ENCODE measurements at places on chromosomes 3 and 15.

GRCh38 chr15:43899928-43900327 is 73.1 kb downstream of the WDR76 start:
- no peak for DNase-seq

- DNase-seq, result no peak
These were observed 791.8 kb upstream of the NR2F2 start for GRCh38 chr15:95538693-95539092.

- DNase-seq, result peak; percentile 38
These were observed 424.1 kb downstream of the RSL24D1 start for GRCh38 chr15:54772663-54773062.

DNA sequence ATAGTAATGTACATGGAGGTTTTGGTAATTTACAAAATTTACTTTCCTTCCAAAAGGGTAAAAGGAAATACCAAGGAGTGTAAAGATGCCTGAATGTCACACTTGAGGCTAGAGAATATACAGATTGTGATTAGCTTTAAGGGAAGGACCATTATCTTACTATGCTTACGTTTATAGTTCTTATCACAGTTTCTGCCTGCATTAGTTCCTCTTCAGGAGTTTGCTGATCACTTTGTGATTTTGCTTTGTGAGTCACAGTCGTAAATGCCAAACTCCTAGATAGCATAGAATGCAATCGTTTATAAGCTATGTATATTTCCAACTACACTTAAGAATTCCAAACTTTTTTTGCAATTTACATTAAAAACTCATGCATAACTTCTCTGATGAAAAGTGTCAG is 1034.6 kb downstream of the DIPK2A start:
- no peak for DNase-seq

DNA sequence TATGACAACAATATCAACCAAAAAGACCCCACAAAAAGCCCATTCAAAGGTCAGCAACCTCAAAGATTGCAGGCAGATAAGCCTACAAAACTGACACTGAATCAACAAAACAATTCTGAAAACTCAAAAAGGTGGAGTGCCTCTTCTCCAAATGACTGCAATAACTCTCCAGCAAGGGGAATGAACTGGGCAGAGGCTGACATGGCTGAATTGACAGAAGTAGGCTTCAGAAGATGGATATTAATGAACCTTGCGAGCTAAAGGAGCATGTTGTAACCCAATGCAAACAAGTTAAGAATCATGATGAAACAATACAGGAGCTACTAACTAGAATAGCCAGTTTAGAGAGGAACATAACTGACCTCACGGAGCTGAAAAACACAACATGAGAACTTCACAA is 20.4 kb upstream of the SLC25A38 start:
- no peak for DNase-seq

- DNase-seq, result no peak
These were observed 485.3 kb downstream of the PDCD6IP start for GRCh38 chr3:34283751-34284150.

GRCh38 chr15:32029409-32029861 is 880 bp upstream of the CHRNA7 start:
- no peak for DNase-seq

DNA sequence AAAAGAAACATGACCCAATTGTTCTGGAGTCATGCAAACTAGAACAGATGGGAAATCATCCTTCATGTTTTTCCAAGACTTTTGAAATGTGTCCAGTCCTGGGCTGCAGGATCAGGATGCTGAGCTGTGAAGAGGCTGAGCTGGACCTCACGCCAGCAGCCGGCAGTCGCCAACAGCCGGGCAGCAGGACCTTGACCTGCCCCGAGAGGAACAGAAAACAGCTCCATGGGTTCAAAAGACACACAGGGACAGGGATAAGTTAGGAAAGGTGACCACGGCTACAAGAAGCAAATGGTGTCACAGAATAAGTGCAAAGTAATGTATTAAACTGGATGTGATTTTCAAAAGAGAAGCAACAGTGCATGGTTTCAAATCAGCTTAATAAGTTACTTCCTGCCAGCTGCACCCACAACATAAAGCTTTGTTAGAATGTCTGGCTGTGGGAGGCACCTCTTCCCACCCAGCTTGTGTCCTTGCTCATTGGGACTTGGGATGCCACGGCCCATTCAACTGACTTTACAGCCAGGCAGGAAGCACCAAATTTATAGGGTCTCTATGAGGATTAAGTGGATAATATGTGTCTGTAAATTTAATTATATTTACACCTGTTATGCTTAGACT is 266.4 kb downstream of the GABRG3 start:
- DNase-seq, result no peak

DNA sequence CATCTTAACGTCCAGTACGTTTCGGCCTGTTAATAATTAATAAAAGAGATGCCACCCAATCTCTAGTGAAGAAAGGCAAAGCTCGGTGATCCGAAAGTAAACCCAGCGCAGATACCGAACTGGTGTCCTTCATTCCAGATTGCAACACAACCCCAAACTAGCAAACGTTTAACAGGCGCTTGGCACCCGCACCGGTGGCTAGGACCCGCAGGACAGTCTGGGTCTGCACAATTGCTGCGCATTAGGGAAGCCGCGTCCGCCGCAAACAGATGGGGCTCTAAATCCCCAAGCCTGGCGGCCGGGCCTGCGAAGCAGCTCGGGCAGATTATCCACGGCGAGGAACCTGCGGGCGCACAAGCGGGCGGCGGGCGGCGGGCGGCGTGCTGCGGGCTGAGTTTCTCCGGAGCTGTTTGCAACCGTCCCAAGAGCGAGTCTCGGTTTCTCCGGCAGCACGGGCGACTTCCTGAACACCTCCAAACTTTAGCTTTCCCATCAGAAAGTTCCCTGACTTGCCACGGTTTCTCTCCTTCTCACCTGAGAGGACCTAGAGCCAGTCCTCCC is 112.1 kb upstream of the ICE2 start:
- DNase-seq, result no peak

DNA sequence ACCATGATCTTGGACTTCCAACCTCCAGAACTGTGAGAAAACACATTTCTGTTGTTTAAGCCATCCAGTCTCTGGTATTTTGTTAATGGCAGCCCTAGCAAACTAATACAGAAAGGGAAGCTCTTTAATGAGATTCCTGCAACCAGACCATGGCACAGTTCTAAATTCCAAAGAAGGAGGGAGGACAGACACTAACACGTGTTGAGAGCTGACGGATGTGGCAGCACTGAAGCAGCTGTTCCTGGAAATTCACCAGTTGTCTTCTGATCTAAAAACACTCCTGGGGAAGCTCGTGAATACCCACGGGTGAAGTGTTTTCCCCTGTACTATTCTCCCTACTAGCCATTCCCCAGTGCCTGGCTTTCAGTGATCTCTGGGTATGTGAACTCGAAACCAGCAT is 56.7 kb downstream of the RPL22L1 start:
- no peak for DNase-seq

- no peak for DNase-seq
These were observed 94.8 kb downstream of the ABHD5 start for GRCh38 chr3:43785551-43785950.

GRCh38 chr15:76056931-76057330 is 2.9 kb upstream of the TMEM266 start:
- peak; percentile 43 for DNase-seq

DNA sequence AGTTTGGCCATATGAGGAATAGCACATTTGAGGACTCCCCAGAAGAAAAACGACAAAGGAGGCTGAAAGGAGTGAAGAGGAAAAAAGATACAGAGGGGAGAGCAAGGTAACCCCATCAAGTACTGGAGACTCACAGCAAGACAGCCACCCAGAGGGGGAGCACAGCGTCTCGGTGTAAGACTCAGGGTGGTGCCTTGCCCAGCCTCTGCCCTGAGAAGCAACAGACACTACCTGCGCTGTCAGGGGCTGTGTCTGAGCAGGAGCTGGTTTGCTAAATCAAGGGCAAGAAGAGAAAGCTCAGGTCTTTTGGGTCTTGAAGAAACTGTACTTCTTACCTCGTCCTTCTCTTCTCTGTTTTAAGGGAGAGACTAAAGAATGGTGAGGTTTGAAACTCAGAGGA is 27.9 kb downstream of the FBXO45 start:
- DNase-seq, result no peak

- no peak for DNase-seq
These were observed 265.0 kb downstream of the IL20RB start for GRCh38 chr3:137222736-137223225.

- no peak for DNase-seq
These were observed 21.0 kb downstream of the PTH1R start for GRCh38 chr3:46898321-46899150.

DNA sequence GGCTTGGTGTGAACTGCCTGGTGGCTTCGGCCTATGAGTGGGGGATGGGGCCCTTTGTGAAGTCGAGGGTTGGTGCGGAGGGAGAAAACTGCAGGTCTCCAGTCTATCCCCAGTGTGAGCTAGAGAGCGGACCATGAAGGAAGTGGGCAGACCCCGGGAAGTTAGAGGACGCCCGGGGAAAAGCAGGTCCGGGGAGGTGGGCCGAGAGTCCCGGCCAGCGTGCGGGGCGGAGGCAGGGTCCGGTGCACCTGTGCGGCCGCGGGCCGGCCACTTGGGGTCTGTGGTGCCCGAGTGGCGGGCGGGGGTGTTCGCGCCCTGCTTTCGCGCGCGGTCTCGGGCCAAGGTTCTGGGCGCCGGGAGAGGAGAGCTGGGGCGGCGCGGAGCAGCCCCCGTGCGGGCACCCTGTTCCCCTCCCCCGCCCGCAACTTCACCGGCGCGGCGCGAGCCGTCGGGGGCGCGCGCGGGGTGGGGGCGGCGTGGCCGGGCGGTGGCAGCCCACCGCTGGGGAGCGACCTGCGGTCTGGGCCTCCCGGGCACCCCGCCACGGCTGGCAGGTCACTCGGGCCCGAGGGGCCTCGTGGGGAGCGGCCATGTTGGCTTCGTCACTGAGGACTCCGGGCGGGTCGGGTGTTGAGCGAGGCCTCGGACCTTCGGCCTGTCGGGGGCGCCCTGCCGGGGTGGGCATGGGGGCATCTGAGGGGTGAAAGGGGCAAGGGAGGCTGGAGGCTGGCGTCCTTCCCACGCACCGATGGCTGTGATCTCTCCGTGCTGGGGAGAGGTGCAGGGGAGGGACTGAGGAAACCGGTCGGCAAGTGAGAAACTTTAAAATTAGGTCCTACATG is 4.8 kb downstream of the UBE2E1 start:
- DNase-seq, result peak; percentile 20

GRCh38 chr3:30996467-30996866 is 102.0 kb upstream of the GADL1 start:
- no peak for DNase-seq

DNA sequence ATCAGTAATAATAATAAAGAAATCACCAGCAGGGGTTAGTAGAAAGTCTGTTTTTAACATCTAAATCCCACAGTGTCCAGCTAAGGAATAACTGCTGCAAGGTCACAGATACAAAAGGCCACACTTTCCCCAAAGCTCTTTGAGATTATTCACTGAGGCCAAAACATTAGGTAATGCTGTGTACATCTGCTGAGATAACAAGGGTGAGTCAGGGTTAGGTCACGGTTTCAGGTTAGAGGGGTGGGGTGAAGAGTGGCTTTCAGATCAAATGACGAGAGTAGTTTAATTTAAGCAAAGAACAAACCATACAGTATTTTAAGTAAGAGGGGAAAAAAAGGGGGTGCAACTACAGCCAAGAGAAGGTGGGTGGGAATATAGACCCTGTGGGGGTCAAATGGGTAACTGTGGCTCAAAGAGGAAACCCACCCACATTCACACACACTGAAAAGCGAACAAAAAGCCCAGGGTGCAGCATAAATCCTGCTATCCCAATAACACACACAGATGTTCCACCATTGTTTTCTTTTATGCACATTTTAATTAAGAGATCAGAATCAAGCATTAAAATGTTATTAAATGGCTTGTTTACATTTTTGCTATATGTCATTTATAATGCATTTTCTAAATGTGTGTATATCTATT is 412.9 kb downstream of the TIGIT start:
- DNase-seq, result no peak

GRCh38 chr3:139935016-139935865 is at the start of gene CLSTN2:
Gene CLSTN2 (plus strand): TSS chr3:139935185.
- DNase-seq, result no peak

DNA sequence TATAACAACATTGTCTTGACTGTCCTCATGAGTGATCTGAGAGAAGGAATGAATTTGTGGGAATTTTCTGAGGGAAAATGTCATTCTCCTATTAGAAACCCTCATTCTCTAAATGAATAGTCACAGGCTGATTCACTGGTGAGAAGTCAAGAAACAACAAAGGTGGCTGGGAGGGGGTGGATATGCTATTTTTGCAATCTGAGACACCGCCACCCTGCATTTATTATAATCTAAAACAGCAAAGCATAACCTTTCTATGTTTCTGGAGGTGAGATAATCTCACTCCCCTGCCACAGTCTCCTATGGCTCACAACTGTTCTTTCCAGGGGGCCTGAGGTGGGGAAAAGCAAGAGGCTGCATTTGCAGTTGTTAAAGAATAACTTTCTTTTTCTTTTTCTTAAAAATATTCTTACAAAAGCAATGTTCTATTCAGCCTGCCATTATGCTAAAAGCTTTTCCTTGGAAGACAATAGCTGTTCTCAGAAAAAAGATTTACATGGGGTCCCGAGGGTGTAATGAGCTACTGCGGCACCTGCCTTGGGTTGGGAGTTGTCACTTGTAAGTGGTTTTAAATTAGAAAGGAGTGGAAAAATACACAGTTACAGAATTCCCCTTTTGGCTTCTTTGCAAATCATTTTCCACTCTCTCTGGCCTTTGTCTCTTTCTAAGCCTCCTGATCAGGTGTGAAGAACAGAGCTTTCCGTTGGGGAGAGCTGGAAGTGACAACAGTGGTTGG is 220.9 kb downstream of the AGBL1 start:
- no peak for DNase-seq

DNA sequence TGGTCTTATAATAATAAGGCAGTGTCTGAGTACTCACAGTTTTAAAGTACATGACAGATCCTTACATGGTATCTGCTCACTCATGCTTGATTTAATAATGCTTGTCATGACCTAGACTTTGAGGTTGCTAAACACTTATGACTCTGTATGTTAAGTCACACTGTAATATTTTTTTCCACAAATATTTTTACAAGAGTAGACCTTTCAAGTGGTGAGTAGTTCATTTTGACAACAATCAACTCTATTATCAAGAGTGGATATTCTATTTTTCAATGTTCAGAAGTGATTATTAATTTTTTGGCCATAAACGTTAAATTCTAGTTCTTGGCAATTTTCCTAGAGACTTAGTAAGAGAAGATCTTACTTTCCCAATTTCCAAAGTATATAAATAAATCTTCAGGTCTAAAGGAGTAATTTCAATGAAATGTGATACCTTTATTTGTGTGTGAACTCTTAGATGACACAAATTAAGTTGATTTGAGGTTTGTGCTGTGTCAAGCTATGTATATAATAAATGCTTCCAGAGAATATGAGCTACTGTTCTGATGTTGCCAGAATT is 104.5 kb downstream of the NLGN1 start:
- DNase-seq, result no peak

DNA sequence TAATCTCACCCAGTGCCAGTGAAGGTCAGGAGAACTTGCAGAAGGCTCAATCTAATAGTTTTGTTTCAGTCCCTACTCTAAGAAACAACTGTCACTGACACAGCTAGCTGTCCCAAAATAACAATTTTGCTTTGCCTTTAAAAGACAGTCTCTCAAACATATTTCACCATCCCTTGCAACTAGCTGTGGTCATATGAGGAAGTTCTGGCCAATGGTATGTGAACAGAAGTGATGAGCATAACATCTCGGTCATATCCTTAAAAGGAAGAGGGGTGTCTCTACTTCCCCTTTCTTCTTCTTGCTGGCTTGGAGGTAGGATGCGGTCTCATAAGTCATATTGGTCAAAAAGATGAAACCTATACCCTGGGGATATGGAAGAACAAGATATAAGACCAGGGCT is 198.1 kb downstream of the NEK10 start:
- DNase-seq, result no peak
